Mesenteric fat pad (tissue), 1 donor: ENCODE measurements at places on chromosomes 12 and 14. TPM values are rescaled to one million over a fixed set of nuclear protein-coding genes. Genes with fewer than 3 reads are reported as not detected.
A peak's percentile ranks its signal among the peaks of the same experiment; 100 is the strongest.

Gene LRP1-AS
- total RNA-seq: not detected

Gene SIX1
- 2.6 TPM for total RNA-seq

Gene TAS2R10
- total RNA-seq: 0.32 TPM

Gene COCH
- total RNA-seq: 5.8 TPM

Gene EPYC
- total RNA-seq: not detected

Gene DBX2
- 0.32 TPM for total RNA-seq

Gene GARIN6
- not detected for total RNA-seq

Gene GPR65
- 3.4 TPM for total RNA-seq

Gene BEST3
- not detected for total RNA-seq

Gene RFLNA
- not detected for total RNA-seq

Gene PLEKHG7
- total RNA-seq: not detected

Gene GLS2
- total RNA-seq: not detected

Gene KCNJ8
- total RNA-seq: 16.5 TPM

Gene LIN7A
- total RNA-seq: 5.8 TPM

Gene TMEM63C
- 0.51 TPM for total RNA-seq

GRCh38 chr14:81382517-81383225, 17.5 kb downstream of the STON2 start:
- no peak for DNase-seq

DNA sequence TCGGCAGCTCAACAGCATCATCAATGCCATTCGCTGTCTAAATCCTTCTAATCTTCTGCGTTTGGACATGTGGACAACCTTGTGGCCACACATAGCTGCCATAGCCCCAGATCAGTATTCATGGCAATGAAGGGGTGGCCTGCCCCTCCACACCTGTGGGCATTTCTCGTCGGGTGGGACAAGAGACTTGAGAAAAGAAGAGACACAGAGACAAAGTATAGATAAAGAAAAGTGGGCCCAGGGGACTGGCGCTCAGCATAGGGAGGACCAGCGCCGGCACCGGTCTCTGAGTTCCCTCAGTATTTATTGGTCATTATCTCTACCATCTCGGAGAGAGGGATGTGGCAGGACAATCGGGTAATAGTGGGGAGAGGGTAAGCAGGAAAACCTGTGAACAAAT, 42.3 kb downstream of the MAGOHB start:
- no peak for DNase-seq

DNA sequence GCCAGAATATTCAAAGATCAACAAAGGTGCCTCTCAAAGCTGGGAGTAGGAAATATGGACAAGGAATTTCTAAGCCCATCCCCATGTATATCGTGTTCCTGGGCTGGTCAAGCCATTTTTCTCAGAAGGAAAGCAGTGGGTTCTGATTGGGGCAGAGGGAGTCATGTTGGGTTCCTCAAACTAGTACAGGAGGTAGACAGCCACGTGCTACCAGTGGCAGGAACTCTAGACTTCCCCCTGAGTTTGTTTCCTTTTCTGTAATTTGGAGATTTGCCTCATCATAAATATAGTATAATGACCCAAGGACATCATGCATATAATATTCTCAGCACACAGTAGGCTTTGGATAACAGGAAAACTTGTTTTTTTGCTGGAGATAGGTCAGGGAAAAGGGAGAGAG, 16.4 kb upstream of the PLEKHH1 start:
- DNase-seq: no peak

GRCh38 chr12:131606218-131606901, 104.5 kb upstream of the SFSWAP start:
- DNase-seq: no peak

GRCh38 chr12:64918344-64918743, 93.9 kb downstream of the TBC1D30 start:
- DNase-seq: no peak

DNA sequence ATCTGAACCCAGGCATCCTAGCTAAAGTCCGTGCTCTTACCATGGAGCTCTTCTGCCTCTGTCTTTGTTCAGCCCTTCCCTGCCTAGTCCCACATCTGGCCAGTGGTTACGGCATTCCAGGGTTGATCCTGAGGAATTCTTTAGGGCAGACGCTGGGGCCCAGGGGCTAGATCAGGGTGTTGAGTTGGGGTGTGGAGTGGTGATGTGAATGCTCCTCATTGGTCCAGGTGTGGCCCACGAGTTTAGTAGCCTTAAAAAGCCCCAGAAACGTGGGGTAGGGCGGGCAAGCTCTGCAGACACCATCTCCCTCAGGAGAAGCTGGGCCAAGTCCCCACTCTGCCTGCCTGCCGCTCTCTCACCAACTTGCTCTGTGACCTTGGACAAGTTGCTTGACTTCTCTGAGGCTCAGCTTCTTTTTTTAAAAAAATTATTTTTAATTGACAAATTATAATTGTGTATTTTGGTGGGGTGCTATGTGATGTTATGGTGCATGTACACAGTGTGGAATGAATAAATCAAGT, 9.0 kb upstream of the SERPINA6 start:
- no peak for DNase-seq

GRCh38 chr12:78885466-78885865, 20.9 kb downstream of the SYT1 start:
- DNase-seq: no peak

- DNase-seq: no peak
These were observed 13.2 kb upstream of the SLC6A13 start for GRCh38 chr12:275812-276211.

DNA sequence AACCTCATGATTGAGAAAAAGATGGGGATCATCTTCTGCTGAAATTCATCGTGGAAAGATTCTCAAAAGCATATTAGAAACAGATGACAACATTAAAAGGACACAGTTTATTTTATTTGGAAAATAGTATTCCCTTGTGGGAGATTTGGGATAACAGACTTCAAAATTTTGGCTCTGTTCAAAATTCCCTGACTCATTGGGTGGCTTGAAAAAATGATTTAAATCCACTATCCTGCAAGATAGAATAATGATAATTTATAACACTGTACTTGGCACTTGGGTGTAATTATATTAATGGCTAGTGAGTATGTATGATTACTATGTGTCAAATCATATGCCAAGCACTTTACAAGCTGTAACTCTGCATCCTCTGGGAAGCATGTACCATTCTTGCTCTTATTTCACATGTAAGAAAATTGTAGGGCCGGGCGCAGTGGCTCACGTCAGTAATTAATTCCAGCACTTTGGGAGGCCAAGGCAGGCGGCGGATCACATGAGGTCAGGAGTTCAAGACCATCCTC, 128.8 kb downstream of the LMNTD1 start:
- DNase-seq: no peak

DNA sequence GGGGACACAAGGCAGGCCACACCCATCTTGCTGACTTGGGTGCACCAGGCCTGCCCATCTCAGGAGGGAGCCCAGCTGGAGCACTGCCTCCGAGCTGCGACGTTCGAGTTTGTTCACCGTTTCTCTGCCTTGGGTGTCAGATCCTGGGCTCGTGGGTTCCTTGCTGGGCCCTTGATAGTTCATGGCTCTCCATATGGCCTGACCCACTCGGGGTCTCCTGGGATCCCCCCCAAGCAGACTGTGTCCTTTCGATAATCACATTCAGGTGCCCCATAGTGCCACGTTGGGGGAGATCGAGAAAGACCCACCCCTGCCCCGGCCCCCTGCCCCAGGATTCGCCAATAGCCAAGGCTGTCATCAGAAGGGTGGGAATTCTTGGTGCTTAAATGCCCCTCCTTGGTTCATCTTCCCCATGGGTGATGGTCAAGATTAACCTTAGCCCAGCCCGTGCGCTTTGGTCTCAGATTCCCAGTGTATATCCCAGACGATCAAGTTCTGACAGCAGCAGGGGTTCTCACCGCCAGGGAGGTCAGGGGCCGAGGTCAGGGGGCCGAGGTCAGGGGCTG, 7.4 kb downstream of the RFLNA start:
- no peak for DNase-seq

DNA sequence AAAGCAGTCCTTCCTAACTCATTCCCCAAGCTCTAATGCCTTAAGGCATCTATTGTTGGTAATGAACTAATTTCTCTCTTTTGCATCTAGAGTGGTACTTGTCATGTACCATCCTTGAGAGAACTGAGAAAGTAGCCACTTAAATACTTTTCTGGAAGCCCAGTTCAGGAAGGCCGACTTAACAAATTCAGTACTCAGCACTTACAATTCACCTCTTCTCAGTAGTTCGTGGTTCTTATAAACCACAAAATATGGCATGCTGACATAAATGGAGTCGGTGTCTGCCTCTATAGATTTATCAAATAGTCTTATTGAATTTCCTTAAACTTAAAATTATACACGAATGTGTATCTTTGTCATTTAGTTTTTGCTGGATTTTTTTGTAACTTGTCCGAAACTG, 9.4 kb upstream of the COCH start:
- no peak for DNase-seq

DNA sequence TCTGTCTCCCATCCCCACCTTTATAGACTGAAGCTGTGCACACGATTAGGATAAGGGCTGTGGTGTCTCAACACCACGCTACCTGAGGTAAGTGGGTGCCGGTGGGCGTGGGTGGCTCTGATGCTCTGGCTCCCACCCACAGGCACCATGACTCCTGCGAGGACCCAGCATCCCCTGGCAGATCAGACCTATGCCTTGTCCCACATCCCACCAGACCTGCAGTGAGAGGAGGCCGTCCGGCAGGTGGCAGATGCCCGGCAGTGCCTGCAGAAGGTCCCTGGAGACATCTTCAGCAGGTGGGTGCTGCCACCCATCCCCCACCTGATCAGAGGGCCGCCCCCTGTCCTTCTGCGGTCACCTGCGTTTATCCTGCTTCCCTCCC, 104.4 kb upstream of the PRB2 start:
- DNase-seq: no peak

- no peak for DNase-seq
These were observed 3.1 kb upstream of the FIGNL2 start for GRCh38 chr12:51851413-51852124.

- DNase-seq: no peak
These were observed 24.6 kb upstream of the AICDA start for GRCh38 chr12:8637244-8637643.

- peak; percentile 24 for DNase-seq
These were observed 6.0 kb upstream of the UBC start for GRCh38 chr12:124920353-124920935.

DNA sequence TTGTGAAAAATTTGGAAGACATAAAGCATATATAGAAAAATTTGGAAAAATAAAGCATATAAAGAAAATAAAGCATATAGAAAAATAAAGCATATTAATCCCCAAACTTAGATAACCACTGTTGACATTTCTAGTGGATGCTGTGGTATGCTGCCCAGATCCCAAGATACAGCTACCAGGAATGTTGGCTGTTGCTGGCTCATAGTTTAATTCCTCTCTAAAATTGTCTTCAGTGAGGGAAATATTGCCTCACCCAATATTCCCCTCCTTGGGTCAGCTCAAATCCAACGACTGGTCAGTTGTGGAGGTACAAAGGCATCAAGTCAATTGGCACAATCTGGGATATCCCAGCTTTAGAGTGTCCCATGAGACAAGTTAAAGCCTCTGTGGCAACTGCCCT, 10.1 kb upstream of the KICS2 start:
- DNase-seq: no peak

DNA sequence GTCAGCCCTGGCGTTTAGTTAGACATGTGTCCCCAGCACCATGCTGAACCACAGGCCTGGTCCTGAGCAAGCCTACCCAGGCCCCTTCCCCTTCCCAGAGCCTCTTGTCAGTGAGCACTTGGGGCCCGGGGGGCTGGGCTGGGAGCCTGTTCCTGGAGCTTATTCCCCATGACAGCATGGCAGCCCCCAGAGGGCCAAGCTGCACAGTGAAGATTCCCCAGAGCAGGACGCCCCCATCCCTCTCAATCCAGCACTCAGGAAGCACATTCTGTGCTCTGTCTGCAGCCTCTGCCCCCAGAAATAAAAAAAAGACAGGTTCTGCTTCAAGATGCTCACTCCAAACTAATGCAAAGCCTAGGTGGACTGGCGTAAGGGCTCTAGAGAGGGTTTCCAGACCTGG, 117.3 kb downstream of the LGMN start:
- peak; percentile 45 for DNase-seq

DNA sequence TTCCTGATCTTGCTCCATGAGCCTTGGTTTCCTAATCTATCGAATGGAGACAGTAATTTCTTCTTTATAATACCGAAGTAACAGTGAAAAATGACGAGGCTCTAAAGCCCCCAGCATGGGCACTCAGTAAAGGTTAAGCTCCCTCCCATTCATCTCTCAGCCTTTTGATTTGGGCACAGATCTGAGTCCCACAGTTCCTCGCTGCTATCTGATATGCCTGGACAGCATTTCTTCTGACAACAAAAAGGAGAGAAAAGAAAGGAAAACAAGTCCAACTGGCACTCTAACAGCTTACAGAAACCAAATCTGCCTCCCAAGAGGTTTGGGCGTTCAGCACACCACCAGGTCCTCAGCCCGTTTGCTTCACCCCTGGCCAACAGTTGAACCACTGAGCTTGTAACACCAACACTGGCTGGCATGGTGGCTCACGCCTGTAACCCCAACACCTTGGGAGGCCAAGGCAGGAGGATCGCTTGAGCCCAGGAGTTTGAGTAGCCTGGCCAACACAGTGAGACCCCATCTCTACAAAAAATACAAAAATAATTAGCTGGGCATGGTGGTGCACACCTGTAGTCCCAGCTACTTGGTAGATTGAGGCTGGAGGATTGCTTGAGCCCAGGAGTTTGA, 19.5 kb downstream of the CCDC88C start:
- no peak for DNase-seq

GRCh38 chr14:97402279-97402678, 605.1 kb downstream of the VRK1 start:
- DNase-seq: no peak

- no peak for DNase-seq
These were observed 145.3 kb downstream of the ETV6 start for GRCh38 chr12:11794751-11795150.
